ENCODE measurements at places on chromosomes 12 and 14.

DNA sequence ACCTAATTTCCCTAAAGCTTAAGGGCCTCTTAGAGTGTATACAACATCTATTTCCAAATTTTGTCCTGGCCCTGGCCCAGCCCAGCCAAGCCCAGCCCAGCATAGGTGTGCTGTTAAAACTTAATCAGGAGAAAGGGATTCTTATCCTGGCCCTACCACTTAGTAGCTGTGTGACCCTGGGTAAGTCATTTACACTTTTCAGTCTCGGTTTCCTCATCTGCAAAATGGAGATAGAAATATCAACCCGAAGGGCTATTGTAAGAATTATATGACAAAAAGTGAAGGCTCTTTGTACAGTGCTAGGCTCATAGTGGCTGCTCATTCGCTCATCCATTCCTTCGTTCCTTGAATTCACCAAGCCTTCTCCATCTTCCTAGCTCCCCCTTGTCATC, 442 bp downstream of the ERG28 start:
- no peak for DNase-seq

DNA sequence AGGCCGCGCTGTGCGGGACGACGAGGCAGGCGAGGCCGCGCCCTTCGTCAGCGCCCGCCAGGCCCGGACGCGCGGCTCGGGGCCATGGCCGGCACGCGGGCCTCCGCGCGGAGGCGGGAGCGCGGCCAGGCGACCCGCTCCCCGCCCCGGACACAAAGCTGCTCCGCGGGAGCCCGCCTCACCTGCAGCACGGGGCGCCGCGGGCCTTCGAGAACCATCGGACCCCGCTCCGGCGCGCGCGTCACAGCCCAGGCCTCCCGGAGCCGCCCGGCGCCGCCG, 342 bp downstream of the DICER1 start:
- DNase-seq: no peak

DNA sequence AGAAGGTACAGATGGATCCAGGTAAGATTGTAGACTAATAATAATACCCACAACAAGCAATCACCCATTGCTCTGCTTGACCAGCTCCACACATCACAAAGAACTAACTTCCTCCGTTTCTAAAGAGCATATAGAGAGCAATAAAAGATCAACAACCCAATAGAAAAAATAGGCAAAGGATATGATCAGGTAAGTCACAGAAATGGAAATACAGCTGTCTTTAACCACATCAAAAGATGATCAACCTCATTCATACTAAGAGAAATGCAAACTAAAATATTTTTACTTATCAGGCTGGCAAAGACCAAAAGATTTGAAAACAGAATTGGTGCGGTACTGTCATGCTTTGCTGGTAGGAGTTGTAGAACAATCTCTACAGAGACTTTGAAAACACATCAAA, 8.9 kb downstream of the C2CD5 start:
- DNase-seq: no peak

- DNase-seq: no peak
Measured at GRCh38 chr14:103961928-103962578, 19.7 kb upstream of the RD3L start.

DNA sequence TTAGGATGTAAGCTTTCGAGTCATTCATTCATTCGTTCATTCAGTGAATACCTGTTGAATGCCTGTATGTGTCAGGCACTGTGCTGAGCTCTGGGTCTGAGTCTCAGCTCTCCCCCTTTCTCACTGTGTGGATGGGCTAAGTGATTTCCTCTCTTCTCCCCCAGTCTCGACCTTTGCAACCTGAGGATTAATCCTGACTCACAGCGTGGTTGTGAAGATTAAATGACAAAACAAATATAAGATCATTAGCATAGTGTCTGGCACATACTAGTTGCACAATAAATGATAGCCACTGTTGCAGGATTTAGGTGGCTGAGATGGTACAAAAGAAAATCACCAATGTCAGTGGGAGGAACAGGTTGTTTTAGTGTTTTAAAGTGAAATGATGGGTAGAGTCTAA, 136.7 kb downstream of the GPR135 start:
- no peak for DNase-seq

DNA sequence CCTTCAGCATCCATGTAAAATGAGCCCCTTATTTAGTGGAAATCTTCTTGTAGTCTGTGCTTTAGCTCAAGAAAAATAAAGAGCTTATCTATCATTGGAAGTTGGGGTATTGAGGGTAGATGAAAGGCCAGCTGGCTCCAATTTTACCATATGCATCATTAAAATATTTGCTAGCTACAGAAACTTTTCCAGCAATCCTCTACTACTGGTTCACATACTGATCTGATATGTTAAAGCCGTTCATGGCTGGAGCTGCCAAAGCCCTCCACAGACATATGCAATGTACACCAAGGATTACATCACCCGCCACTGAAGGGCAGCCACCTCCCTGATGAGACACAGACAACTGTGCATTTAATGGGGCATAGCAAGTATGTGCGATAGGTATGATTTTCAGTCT, 1205.3 kb downstream of the GALC start:
- DNase-seq: peak; percentile 54

- DNase-seq: peak; percentile 95
Measured at GRCh38 chr12:104740668-104741067, 217.4 kb downstream of the SLC41A2 start.

- DNase-seq: no peak
Measured at GRCh38 chr12:94649349-94650142, 811 bp downstream of the TMCC3 start.

DNA sequence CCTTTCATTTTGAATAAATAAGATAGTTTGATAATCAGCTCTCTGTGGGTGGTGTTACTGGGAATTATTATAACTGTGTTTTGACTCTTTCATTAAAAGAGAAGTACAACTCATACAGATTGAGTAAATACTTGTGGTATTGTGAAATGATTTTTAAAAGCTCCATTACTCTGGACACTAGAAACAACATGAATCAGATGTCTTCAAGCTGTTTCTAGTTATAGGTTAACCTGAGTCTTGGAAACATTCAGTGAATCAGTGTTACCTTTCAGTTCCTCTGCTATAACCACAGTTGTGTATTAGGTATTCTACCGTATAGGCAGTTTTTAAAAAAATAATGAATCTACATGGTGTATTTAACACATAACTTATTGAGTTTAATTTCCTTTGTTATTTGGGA, 128.4 kb upstream of the SSTR1 start:
- DNase-seq: peak; percentile 9

DNA sequence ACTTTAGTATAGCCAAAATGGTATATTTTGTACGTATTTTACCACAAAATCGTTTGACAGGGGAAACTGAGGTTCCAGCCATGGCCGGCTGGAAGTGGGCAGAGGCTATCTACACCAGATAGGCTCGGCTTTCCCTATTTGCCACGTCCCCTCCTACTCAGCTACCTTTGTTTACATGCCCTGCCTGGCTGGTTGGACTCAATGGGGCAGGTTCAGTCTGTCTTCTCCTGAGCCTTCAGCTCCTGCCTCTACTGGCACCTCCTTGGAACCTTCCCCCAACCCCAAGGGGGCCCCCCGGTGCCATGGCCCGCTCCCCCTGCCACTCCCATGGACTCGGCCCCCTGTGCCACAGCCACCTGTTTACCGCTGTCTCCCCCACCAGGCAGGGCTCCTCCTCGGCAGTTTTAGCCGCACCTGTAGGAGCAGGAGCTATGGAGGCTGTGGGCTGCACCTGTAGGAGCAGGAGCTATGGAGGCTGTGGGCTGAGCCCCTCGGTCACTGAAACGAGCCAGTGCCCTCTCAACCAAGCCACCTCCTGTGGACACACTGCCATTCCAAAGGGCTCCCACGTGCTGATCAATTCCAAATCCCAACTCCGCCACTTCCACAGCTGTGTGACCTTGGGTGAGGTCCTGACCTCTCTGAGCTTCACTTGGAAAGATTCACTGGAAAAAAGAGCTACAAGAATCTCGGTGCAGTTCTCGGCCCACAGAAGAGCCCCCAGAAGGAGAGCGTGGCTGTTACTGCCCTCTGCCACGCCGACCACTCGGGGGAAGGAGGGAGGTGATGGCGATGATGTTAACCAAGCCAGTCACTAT, 62.2 kb downstream of the NCOR2 start:
- no peak for DNase-seq

DNA sequence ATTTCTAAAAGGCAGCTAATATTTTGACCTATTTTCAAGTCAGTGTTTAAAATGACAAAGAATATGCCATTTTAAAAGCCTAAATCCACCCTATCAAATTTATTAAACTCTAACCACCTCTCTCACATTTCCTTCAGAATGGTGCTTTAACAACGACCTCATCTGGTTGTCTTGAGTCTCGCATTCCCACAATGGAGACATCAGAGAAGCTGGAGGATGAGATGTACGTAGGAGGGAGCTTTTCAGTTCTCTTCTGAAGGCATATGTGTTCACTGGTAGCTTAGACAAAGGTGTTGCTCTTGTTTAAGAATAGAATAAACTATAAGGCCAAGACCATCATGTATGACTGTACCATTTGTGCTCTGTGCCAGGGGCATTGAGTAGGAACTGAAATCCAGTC, 82.9 kb downstream of the BCL2L14 start:
- DNase-seq: no peak

GRCh38 chr12:49584591-49584990, 16.6 kb upstream of the MCRS1 start:
- DNase-seq: no peak

GRCh38 chr12:21528953-21529352, 2.9 kb downstream of the SPX start:
- no peak for DNase-seq

DNA sequence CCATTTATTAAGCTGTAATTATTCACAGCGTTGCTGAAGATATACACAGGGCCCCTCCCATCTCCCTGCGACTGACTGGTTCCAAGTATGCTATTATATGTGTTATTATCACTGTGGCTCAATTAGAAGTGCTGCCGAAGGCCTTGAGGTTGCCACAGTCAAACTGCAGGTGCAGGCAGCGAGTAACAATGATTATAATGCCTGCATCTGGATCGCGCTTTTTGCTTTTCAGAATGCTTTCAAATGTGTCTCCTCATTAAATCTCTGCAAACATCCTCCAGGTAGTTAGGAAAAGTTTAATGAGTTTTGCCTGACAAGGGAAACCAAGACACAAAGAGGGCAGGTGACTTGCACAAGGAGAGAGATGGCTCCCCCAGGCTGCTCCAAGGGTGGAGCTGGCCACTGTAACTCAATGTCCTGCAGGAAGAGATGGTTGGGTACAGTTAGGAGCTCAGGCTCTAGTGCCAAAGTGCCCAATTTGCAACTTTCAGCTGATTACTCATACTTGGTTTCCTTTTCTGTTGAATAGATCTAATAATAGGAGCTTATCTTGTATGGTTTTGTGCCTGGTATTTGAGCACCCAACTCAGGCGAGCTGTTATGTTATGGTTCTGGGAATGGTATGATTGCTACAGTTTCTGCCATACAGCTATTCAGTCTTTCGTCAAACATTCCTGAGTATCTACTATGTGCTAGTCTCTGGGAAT, 1.7 kb upstream of the SYNE3 start:
- DNase-seq: peak; percentile 38

DNA sequence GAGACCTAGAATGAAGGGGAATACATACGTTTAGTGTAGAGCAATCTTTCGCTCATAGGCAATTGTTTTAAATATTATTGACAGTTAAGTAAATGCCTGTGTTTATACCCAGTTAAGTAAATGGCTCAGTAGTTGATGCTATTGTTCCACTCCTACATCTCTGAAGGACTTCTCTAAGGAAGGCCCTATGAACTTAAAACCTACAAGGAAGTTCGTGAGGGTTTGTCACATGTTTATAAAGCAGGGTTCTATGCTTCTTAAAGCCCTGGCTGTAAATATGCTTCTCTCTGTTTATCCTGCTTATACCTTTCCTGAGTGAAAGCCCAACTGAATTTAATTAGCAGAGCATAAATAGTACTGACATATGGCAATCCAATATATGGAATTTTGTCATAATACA, 282.1 kb upstream of the NPAS3 start:
- DNase-seq: no peak

- no peak for DNase-seq
Measured at GRCh38 chr14:100669468-100669867, 57.2 kb upstream of the DLK1 start.

- no peak for DNase-seq
Measured at GRCh38 chr14:23910876-23911210, 42.7 kb upstream of the DHRS4 start.

- no peak for DNase-seq
Measured at GRCh38 chr12:12616512-12617310, 5.0 kb downstream of the CREBL2 start.

DNA sequence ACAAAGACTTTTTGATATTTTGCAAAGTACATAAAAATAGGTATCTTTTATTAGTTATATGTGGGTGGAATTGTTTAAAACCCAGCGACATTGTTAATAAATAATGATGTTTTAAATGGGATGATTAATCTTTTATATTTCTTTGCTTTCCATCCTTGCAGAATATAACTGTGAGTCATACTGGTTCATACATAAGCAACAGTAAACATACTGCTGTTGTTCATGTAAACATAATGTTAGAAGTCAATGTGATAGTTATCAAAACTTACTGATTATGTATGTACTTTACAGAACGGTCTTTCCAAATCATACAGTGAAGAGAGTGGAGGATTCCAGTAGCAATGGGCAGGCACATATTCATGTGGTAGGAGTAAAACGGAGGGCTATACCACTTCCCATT, 119.8 kb downstream of the ARID2 start:
- DNase-seq: no peak

- no peak for DNase-seq
Measured at GRCh38 chr12:78185109-78185508, 354.4 kb downstream of the NAV3 start.

DNA sequence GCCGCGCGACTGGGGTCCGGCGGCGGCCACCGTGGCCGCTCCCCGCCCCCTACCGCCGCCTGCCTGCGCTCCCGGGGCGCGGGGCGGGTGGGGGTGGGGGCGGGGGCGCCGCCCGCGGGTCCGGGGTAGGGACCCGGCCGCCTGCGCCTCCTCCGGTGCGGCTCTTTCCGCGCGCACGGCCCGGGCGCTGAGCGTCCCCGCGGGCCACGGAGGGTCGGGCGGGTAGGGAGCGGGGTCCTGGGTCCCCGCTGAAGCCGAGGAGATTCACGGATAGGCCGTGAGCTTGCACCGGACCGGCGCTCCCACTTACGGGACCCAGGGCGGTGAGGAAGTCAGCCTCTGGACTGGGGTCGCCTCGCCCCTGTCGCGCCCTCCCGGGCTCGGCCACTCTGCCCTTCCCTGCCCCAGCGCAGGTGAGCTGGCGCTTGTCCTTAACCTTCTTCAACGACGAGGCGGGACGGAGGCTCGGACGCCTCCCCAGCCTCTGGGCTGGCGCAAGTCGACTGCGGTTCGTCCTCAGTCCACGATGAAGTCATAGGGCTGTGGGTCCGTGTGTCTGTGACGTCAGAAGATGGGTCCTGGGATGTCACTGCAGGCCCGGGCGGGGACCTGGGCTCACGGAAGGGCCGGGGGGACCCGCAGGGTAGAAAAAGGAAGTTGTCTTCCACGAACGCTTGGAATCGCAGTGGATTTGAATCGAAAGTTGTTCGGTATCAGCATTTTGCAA, 514 bp downstream of the FBXO34 start:
- peak; percentile 82 for DNase-seq

DNA sequence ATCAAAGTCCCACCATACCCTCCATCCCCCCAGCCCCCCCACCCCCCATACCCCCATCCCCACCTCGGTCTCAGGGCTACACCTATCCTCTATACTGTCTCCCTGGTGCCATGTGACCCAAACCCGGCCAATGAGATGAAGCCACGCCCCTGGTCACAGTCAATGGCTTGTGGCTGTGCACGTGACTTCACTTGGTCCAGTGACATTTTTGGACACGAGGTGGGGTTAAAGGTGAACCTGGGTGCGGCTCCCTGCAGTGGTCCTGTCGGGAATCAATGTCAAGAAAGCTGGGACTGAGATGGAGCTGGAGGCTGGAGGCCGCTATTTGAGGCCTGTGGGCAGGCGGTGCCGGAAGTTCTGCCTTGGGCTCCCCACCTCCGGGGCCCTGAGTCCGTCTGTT, 100.7 kb upstream of the MAP1LC3B2 start:
- no peak for DNase-seq

Measured in MV-4-11 (cell line).